ENCODE measurements at places on chromosomes 3 and 15. TPM values are rescaled to one million over a fixed set of nuclear protein-coding genes. Genes with fewer than 3 reads are reported as not detected.

DNA sequence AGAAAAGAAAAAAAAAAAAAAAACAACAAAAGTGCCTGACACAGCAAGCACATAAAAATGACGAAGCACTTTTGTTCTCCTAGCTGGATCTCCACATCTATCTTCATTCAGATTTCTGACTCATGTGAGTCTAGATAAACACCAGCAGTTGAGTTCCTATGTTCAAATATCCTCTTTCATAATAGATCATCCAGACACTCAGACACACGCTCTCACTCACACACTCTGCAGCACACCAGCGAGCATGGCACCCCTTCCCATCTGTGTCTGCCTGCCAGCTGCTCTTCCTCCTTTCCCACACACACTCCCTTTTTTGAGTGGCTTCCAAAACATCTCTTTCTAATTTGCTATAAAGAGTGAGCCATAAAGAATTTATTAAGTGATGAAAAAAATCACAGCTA, 19.8 kb upstream of the CELF6 start:
- DNase-seq: peak; percentile 92

- no peak for DNase-seq
Measured at GRCh38 chr3:69209413-69209812, 87.0 kb upstream of the LMOD3 start.

- DNase-seq: peak; percentile 68
Measured at GRCh38 chr15:78620021-78620526, 722 bp downstream of the CHRNA3 start.

DNA sequence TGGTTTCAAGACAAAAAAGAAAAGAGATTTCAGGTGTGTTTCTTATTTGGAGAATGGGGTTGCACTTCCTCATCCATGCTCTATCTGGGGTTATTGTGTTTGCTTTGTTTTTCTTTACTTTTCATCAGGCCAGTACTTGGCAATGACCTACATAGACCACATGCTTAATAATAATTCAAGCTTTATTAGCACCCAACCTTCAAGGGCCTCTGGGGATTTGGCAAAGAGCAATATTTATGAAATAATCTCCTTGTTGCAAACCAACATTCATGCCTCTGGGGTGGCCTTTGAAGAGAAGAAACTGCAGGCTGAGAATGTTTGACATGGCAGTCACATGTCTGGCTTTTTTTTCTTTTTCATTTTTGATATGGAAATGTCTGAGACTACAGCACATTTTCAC, 68.2 kb upstream of the SNRK start:
- DNase-seq: no peak

- DNase-seq: peak; percentile 70
Measured at GRCh38 chr15:59274126-59274970, 67.7 kb downstream of the LDHAL6B start.

DNA sequence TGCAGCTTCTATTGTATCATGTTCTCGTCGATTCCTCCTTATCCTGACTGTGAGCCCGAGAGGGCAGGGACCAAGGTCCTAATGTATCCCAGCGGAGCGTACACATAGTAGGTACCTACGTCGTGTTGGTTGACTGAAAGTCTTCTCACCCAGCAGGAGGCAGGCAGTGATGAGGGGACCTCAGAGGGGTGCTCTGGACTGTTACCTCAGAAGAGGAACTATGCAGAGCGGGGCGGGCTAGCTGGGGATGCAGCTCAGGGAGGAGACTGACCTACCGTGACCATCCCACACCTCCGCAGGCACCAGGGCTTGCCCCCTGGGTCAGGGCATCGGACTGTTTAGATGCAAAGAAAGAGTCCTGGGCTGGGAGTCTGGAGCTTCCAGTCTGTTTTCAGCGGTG, 11.4 kb downstream of the CHAC1 start:
- DNase-seq: no peak

DNA sequence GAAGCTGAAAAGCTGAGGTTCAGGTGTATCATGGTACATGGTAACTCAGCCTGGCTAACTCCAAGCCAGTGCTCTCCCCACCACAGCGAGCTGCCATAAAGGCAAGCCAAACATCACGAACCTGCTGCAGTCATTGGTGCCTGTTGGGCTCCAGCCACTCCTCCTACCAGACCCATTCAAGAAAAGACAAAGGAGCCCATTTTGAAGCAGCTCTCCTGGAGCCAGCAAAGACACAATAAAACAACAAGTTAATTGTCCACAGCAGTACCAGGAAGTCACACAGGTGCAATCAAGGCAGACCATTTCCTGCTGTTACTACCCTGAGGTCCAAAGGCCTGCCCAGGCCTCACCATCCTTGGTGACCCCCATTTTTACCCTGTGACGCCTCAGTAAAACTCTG, 77.6 kb downstream of the DAPK2 start:
- no peak for DNase-seq

GRCh38 chr3:69326855-69327300, 59.0 kb downstream of the FRMD4B start:
- no peak for DNase-seq

DNA sequence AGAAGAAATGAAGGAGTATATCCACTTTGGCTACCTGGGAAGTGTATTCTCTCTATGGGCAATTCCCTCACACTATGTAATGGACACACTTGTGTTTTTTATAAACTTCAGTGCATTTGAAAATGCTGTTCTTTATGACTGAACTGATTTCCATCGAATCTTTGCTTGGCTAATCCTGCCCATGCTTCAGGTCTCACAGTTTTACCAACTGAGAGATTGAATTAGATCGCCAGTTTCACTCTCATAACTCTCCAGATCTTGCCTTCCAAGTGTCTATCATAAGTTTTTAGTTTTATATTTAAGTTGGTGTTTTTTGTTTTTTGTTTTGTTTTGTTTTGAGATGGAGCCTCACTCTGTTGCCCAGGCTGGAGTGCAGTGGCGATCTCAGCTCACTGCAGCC, 73.5 kb upstream of the MBNL1 start:
- DNase-seq: no peak

DNA sequence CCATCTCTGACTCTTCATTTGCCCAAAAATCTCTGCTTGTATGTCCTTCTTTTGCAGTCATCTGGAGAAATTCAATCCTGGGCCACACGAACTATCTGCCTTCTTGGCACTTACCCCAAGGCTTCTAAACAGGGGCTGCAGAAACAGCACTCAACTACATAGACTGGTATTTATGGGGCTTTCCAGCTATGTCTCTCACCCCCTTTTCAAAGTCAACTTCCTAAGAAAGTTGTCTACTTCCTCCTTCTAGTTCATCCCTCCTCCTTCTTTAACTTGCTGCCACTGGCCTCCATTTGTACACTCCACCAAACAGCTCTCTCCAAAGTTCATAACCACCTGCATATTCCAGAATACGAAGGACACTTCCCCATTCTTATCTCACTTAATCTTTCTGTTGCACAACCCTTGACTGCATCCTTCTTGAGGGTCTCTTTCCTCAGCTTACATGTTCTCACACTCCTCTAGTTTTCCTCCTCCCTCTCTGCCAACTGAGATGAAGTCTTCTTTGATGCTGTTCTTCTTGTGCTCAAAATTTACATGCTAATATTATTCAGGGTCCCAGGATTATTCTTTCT, 55.2 kb downstream of the PLD1 start:
- DNase-seq: no peak

Gene RASGRP1
- polyA plus RNA-seq: 6.3 TPM

GRCh38 chr3:36989005-36989404, 3.9 kb downstream of the EPM2AIP1 start:
- no peak for DNase-seq

- no peak for DNase-seq
Measured at GRCh38 chr3:122826278-122826677, 31.4 kb downstream of the SLC49A4 start.

- DNase-seq: no peak
Measured at GRCh38 chr15:101523560-101523940, 34.0 kb upstream of the PCSK6 start.

DNA sequence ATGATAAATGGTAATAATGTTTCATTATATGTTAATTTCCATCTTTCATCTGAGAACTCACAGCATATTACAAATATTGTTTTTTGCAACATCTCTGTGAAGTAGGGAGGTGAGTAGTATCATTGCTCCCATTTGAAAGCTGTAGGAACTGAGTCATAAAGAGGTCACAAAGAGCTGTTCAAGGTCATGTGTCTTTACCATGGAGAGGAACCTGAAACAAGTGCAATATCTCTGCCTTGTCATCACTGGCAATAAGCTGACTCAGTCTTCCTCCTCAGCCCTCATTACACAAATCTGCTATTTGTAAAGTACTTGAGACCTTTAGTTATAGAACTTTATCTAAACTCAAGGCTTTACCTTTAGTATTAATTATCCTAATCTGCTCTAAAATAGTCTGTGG, 4.4 kb upstream of the ATP13A4 start:
- DNase-seq: no peak

Gene SEMA3F
- 20.0 TPM for polyA plus RNA-seq

DNA sequence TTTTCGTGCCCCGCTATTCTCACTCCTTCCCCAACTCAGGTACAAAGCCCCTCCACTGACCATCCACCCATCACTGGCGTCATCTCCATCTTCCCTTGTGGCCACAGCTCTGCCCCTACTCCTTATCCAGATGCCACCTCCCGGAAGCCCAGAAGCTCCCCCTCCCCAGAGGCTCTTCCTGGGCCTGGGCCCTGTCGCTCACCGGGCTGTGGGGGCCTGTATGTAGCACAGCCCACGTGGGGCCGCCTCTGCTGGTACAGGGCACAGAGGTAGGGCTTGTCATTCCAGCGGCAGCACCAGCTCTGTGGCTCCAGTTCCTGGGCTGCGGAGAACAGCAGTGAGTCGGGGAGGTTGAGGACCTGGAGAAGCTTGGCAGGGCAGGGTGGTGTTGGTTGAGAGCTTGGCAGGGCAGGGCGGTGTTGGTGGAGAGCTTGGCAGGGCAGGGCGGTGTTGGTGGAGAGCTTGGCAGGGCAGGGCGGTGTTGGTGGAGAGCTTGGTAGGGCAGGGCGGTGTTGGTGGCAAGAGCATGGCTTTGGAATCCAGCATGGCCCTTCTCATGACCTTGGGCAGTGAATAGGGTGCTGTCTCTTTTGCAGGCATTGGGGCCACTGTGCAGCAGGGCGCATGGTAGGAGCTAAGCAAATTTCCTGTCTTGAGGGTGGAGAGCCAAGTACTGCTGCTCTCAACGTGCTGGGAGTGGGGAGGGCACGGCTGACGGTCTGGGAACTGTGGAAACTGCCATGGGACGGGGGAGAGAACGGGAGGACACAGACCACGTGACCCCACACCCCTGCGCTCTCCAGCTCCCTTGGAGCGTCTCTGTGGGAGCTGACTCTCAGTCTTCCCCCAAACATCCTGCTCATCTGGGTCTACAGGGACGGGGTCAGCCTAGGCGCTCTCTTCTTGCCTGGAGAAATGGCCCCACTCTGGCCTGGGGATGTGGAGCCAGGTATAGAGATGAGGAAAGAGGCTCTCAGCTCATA, 43.4 kb downstream of the MUC20 start:
- DNase-seq: no peak
